ENCODE measurements at places on chromosomes 5 and 9.

- no peak for DNase-seq
Measured at GRCh38 chr9:31700252-31701045, 684.0 kb upstream of the ACO1 start.

DNA sequence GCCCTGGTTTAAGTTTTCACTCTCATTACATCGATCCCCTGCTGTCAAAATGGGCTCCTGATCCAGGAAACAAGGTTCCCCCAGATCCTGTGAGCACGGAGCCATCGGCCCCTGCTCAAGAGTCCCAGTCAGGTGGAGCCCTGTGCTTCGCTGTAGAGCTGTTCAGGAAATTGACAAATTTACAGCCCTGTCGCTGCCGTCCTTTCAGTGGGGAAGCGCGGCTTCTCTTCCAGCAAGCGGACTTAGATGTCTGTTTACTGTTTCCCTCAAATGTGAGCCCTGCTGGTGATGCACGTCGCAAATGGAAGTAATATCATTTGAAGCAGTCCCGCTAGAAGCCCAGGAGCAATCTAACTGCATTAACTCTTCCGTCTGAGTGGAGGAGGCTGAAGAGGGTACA lies 760.9 kb upstream of the WWC1 start:
- DNase-seq: no peak

- no peak for DNase-seq
Measured at GRCh38 chr5:152474961-152475360, 69.9 kb upstream of the NMUR2 start.

DNA sequence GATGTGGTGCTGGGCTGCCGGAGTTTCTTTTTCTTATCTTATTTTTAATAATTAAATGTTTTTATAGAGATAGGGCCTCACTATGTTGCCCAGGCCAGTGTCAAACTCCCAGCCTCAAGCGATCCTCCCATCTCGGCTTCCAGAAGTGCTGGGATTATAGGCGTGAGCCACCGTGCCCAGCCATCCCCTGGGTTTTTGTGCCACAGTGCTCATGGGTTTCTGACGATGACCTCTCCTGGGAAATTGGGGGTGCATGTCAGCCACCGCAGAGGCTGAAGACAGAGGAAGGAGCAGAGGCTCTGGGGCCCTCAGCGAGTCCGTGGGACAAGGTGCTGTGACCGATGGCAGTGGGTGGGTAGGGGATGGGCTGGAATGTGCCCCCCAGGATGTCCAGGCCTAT lies 14.4 kb downstream of the GPSM1 start:
- no peak for DNase-seq

- no peak for DNase-seq
Measured at GRCh38 chr5:136427426-136427825, 62.1 kb upstream of the TRPC7 start.

DNA sequence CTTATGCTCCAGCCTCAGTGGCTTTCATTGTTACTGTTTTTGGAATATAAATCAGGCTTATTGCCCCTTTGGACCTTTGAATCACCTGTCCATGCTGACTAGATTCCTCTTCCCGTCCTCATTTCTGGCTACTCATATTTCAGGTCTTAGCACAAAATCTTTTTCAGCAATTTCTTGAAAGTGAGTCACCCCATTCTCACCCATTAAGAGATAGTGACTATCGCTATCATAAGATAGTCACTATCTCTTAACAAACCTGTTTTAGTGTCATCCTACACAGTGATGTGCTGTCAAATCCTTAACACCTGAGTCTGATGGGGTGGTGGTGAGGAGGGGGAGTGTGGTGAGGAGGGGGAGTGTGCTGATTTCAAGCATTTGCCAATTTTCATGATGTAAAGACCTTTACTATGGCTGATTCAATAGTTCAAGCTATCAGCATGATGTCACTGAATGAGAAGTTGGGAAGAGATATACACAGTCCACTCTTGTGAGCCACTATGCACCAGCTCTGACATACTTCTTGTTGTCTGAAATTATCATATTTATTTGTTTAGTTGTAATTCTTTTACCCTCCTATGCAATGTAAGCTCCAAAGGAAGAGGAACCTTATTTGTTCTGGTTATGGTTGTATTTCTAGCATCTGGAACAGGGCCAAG lies 95.3 kb downstream of the GRIA1 start:
- no peak for DNase-seq

GRCh38 chr5:124492444-124493224 lies 253.8 kb downstream of the ZNF608 start:
- no peak for DNase-seq

DNA sequence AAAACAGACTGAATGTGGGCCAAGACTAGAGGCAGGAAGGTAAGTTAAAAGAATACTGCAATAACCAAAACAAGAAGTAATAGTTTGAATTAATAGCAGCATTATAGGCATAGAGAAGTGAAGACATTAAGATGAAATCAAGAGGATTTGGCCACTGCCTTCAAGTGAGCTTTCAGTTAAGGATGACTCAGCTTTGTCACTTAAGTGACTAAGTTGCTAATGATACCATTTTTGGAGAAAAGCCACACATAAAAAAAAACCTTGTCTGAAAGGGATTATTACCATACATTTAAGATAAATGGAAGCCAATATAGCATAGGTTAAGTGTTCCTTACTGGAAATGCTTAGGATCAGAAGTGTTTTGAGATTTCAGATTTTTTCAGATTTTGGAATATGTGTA lies 57.0 kb downstream of the ECPAS start:
- peak; percentile 11 for DNase-seq

- DNase-seq: no peak
Measured at GRCh38 chr9:116336133-116336862, 182.7 kb downstream of the PAPPA start.

DNA sequence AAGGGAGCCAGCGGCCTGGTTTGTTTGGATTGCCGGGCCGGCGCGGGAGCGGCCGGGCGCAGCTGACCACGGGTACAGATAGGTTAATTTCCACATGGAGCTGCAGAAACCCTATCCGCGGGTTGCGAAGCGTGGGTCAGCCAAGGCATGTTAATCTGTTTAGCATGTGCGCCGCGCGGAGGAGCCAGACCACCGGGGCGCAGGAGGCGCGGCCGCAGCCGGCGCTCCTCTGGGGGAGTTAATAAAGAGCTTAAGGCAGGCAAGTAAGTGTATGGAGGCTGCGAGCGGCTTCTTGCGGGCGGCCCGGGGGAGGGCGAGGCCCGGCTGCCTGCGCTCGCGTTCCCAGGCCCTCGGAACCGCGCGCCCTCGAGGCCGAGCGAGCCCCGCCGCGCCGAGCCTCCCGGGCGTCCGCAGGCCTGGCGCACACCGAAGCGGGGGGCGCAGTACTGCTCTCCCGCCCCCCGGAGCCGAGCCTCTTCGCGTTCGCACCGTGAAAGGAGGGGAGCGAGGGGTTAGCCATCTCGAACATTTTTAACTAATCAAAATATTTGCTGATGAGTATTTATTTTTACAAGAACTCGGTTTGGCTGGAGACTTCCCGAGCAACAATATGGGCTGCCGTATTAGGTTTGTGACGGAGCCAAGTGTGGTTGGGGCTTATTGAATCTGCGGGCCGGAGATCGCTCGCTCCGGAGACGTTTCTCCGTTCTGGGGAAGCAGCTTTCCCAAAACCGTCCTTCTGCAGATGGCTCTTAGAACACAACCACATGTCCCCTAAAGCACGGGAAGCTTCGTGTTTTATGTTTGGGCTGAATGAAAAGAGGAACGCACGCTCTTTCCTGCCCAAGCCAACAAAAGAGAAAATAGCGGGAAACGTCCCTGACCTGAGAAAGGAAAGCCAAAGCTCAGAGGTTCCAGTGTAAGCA lies 28.8 kb downstream of the FOXD1 start:
- peak; percentile 47 for DNase-seq

DNA sequence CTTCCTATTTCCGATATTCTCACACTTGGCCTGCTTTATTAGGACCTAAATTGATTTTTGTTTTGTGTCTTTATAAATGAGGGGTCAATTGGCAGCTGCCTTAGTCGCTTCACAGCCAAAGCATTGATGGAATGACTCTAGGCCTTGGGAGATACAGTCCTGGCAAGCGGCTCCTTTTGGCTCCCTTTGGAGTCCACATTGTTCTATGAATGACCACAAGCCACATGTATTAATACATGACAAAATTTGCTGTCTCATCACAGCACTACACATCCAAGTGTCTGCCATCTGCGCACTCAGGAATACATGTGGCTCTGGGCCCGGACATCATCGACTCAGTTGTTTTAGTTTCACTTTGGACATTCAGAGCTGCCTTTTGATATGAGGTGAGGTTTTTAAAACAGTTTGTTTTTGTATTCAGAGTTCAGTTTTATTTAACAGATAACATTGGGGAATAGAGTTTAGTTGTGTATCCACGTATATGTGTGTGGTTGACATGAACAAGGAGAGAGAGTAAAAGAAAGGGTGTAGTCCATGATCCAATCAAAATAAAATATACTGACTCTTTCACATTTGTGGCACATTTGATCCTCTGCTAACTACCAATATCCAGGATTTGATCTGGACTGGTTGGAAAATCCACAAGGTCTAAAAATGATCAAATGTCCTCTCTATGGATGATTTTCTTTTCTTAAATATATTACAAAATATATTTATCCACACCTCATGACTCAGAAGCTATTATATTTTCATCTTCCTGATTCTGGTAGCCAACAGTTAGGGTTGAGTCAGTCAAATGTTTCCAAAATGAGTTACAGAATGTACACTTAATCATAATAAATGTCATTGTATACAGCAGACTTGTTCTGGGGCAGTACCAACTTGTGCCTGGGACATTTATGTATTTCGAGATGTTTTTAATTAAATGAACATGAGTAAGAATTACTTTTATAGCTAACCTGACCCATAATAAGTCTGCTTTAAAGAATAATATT lies 114.0 kb upstream of the MTAP start:
- DNase-seq: peak; percentile 47

DNA sequence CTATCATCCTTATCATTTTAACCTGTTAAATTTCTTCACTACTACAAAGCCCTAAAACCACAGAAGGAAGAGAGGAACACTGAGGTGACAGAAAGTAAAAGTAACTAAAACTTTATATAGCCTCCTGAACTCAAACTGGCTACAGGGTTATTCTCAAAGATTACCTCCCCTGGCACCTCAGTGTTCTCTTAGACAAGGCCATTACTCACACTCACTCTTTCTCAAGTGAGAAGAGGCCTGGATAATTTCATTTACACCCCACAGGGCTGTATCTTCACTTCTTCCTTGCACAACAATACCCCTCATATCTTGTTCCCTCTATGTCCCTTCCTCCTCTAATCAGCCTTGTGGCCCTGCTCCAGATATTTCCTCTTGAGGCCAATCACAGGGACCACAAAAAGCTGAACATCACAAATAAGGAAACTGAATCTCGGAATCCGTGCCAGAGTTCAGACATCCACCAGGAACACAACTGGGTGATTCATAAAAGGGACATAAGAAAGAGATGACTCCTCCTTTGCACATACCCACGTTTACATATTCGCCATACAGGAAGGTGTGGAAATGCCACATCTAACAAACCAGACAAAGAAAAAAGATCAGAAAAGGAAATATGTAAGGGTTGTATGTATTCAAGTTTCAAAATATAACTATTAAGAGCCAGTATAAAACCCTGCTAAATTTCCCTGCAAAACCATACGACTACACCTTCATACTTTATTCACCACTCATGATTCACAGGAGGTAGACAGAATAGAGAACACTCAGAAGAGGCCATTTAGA lies 1.7 kb upstream of the KLHL3 start:
- no peak for DNase-seq

DNA sequence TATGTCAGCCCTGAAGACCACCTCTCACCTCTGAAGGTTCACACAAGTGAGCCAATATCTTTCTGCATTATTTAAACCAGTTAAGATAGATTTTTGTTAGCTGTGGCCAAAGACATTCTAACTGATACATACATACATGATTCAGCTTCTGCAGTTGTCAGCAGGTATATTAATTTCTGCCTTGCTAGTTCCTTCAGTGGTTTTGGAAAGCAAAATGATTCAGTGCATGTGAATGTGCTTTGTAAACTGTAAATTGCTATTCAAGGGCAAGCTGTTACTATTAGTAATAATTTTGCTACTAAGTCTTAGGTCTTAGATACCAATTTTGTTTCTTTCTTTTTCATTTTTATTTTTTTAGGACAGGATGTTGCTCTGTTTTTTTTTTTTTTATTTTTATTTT lies 89.2 kb upstream of the ERBIN start:
- DNase-seq: no peak

GRCh38 chr9:20041697-20042081 lies 252.9 kb upstream of the SLC24A2 start:
- no peak for DNase-seq

DNA sequence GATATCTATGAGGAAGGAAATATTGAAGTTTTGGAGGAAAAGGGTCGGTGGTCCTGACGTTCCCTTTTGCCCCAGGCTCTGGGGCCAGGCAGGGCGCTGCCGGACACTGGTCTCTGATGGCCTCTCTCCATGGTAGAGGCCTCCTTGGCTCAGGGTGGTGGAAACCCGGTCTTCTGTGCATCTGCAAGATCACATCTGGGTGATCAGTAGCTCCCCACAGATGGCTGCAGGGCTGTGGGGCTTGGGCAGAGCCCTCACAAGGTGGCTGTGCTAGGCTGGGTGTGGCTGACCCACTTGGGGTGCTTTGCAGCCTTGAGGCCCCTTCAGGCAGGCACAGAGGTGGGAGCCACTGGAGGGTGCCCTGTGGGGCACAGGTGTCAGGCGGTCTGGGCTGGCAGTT lies 53.9 kb upstream of the RNU6ATAC start:
- DNase-seq: no peak

DNA sequence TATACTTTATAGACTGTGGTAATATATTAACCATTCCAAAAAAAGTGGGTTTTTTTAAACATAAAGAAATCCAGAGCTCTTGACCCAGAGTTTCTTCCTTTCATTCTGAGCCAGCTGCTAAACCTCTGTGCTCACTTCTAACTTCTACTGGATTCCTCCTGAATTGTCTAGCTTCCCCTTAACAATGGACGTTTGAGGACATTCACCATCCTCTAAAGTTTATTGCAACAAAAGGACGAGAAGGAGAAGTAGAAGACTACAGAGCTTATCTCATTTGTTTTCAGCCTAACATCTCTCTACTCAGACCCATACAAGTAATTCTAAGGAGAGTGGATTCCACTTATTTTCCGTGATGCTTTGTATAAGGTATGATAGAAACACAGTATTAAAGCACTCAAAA lies 284.2 kb downstream of the MAST4 start:
- DNase-seq: no peak

DNA sequence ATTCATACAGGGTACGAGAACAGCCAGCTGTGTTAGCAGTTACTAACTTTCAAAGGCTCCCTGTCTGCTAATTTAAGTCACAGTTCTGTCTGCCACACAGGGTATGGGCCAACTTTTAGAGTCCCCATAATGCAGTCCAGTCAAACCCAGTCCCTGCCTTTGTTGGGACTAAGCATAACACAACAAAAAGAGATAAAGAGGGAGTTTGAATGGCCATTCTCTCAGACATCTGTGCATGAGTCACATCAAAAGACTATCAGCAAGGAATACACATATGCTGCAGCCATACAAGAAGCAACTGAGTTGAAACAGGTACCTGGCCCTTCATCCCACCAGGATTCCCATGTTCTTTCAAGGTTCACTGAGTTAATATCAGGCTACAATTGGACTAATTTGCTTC lies 744.5 kb upstream of the C9orf72 start:
- no peak for DNase-seq

DNA sequence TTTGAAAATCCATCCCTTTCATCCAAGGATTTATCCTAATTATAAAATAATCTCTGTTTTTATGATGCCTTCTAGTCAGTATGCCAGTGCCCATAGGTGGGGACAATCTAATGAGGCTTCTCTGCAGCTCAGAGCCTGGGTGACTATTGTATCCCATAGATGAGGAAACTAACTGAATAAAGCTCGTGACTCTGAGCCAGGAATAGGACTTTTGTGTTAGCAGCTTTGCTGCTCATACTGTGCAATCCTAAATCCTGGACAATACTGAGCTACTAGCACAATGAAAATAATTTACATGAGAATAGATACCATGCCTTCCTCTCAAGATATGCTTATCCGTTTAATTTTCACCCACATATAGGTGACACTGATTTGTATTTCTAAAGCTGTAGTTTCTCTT lies 443.0 kb downstream of the PLK2 start:
- no peak for DNase-seq

Data from HFF-Myc (cell line).